ENCODE measurements at places on chromosomes 11 and 22. TPM values are rescaled to one million over a fixed set of nuclear protein-coding genes. Genes with fewer than 3 reads are reported as not detected.
A peak's percentile ranks its signal among the peaks of the same experiment; 100 is the strongest.

Gene PHOX2A
- total RNA-seq = not detected

Gene OR4A5
- not detected for total RNA-seq

Gene INPP5J
- 0.23 TPM for total RNA-seq

Gene YAP1
- 0.82 TPM for total RNA-seq

Gene RIBC2
- total RNA-seq = 0.89 TPM

Gene EHD1
- 215 TPM for total RNA-seq

Gene MMP12
- not detected for total RNA-seq

Gene SMIM35
- 0.28 TPM for total RNA-seq

DNA sequence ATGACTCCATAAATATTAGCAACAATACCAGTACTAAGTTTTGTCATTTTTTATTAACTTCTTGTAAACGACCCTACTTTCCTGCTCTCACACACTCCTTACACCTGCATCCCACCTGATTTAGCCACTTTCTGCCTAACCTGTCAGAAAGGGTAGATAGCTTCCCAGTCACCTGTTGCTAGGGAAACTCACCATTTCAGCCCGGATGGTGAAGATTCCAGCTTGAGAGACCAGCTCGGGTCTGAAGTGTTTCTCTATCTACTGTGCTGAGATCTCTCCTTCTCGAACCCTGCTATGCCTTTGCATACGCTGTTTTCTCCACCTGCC lies at the start of gene PARVG:
TSS of gene PARVG (plus strand) at position 220 of the 327 bp plus-strand sequence. CDS start 2,405 bp downstream, outside the sequence.
- no peaks in the 10 kb centered on the region for H3K27me3 ChIP-seq
- peak within 1 kb of the TSS; percentile 86 for H3K4me3 ChIP-seq
- peaks cover 5% of the 10 kb centered on the region for H3K36me3 ChIP-seq
- peak; percentile 55 for DNase-seq
- H3K4me1 ChIP-seq = peaks cover 6% of the 10 kb centered on the region

GRCh38 chr11:20474176-20474881 lies 86.8 kb downstream of the PRMT3 start:
- H3K4me3 ChIP-seq = no peak overlapping the region
- no peaks in the 10 kb centered on the region for H3K27me3 ChIP-seq
- no peak for DNase-seq
- peaks cover 7% of the 10 kb centered on the region for H3K36me3 ChIP-seq

DNA sequence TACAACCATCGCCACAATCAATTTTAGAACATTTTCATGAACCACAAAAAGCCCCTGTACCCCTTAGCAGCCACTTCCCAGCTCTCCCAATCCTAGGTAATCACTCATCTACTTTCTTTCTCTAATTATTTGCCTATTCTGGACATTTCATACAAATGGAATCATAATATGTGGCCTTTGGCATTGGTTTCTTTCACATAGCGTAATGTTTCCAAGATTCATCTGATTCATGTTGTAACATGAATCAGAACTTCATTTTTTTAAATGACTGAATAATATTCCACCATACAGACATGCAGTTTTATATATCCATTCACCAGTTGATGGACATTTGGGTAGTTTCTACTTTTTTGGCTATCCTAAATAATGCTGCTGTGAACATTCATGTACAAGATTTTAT lies 56.2 kb upstream of the RCN1 start:
- H3K27ac ChIP-seq = no peak overlapping the region
- no peak for DNase-seq
- H3K27me3 ChIP-seq = peaks cover 4% of the 10 kb centered on the region
- no peak overlapping the region for H3K4me3 ChIP-seq
- no peaks in the 10 kb centered on the region for H3K4me1 ChIP-seq

DNA sequence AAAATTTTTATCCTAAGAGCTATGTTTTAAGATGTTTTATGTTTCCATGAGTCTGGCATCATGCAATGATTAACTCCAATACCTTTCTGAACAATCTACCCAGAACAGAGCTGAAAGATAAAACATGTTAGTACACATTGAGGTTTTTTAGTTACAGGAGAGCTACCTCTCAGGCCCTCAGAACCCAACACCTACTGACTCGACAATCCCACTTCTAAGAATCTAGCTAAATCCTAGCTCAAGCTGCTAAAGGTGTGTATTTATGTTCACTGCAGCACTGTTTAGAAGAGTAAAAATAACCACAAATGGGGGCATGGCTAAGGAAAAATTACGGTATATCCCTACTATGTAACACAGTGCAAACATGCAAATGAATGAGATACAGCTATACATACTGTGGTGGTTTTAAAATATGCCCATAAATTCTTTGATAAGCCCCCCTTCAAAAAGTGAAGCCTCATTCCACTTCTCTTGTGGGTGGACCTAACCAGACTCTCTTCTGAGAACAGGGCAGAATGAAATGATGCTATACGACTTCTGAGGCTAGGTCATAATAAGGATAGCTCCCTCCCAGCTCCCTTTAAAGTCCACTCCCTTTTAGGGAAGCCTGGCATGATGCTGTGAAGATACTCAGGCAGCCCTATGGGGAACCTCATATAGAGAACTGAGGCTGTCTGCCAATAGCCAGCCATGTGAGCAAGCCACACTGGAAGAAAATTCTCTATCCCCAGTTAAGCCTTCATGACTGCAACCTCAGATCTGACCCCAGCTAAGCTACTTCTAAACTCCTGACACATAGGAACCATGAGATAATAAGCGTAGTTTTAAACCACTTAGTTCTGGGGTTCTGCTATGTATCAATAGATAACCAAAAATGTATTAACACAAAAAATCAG lies 29.5 kb downstream of the TMEM123 start:
- no peaks in the 10 kb centered on the region for H3K27me3 ChIP-seq
- DNase-seq = no peak
- H3K4me1 ChIP-seq = peaks cover 62% of the 10 kb centered on the region
- no peak overlapping the region for H3K4me3 ChIP-seq
- peak overlapping the region; percentile 48 for H3K27ac ChIP-seq
- H3K36me3 ChIP-seq = peaks cover 7% of the 10 kb centered on the region

DNA sequence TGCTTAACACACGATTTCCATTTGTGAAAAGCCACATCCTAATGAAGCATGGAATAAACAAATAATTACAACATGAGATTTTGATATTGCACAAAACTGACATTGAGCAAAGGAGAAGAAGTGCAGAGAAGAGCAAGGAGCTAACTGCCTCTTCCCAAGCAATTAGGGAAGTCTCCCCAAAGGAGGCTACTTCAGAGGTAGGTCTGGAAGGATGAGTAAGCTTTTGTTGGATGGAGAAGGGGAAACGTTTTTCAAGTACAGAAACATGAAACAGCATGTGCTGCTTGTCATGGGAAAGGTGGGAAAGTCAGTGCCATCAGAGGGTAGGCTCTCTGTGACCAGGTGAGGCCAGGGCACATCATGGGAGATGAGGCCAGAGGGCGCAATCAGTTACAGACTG lies 132.2 kb upstream of the SESN3 start:
- no peaks in the 10 kb centered on the region for H3K36me3 ChIP-seq
- no peak for DNase-seq
- H3K4me1 ChIP-seq = no peaks in the 10 kb centered on the region
- no peak overlapping the region for H3K4me3 ChIP-seq

GRCh38 chr11:117932947-117933346 lies 3.7 kb upstream of the TMPRSS13 start:
- peaks cover 24% of the 10 kb centered on the region for H3K4me1 ChIP-seq
- H3K4me3 ChIP-seq = no peak overlapping the region
- DNase-seq = no peak
- H3K36me3 ChIP-seq = no peaks in the 10 kb centered on the region
- H3K27ac ChIP-seq = no peak overlapping the region

GRCh38 chr11:128563942-128564641 lies 23.3 kb downstream of the ETS1 start:
- no peak for DNase-seq
- no peaks in the 10 kb centered on the region for H3K27me3 ChIP-seq
- H3K36me3 ChIP-seq = no peaks in the 10 kb centered on the region
- H3K4me1 ChIP-seq = peaks cover 7% of the 10 kb centered on the region
- H3K27ac ChIP-seq = no peak overlapping the region

DNA sequence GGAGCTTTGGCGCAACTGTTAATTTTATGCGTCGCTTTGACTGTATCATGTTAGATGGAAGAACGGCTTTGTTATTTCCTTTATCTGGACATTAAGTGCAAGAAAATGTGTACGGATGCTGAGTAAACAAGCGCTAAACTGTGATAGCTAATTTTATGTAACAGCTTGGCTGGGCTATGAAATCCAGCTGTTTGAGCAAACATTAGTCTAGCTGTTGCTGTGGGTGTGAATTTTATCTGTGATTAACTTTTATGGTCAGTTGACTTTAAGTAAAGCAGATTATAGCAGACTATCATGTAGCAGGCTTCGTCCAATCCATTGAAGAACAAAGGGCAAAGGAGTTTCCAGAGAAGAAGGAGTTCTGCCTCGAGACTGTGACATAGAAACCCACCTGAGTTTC lies 14.0 kb downstream of the OR8A1 start:
- no peak for DNase-seq
- peaks cover 10% of the 10 kb centered on the region for H3K27me3 ChIP-seq
- H3K27ac ChIP-seq = no peak overlapping the region
- H3K36me3 ChIP-seq = no peaks in the 10 kb centered on the region
- no peak overlapping the region for H3K4me3 ChIP-seq

GRCh38 chr22:45645526-45646414 lies 25.9 kb upstream of the ATXN10 start:
- H3K4me3 ChIP-seq = no peak overlapping the region
- peaks cover 65% of the 10 kb centered on the region for H3K27me3 ChIP-seq
- H3K27ac ChIP-seq = no peak overlapping the region
- no peaks in the 10 kb centered on the region for H3K4me1 ChIP-seq
- H3K36me3 ChIP-seq = no peaks in the 10 kb centered on the region

GRCh38 chr11:114440121-114440860 lies 1.0 kb downstream of the REXO2 start:
- H3K36me3 ChIP-seq = no peaks in the 10 kb centered on the region
- peak overlapping the region; percentile 93 for H3K4me3 ChIP-seq

DNA sequence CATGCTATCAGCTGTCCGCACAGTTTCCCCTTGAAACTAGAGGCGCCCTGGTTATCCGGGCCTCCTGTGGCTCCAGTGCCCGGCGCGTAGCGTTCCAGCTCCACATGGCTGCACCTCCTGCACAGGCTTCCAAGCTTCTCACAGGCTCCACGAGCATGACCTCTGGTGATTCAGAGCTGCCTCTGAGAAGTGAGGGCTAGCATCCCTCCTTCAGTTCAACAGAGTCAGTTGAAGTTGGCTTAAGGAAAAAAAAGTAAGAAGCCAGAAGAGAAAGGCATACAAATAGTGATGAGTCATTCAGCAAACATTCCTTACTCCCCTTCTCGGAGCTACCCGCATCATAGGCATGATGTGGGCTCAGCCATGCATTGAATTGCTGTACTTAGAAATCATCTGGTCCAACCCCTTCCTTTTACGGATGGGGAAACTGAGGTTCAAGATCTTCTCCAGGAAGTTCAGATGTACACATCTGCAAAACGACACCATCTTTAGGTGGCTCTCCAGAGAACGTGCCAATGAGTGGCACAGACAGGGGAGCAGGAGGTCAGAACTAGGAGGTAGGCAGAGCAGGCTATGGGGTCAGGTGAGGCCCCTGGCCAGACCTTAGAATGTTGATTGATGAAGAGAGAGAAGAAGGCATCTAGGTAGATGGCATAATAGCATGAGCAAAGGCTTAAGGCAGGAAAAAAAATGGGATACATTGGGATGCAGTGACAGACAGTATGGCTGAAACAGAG lies 216.3 kb upstream of the TBCEL start:
- no peaks in the 10 kb centered on the region for H3K4me1 ChIP-seq
- H3K27me3 ChIP-seq = no peaks in the 10 kb centered on the region
- no peak overlapping the region for H3K27ac ChIP-seq
- no peak overlapping the region for H3K4me3 ChIP-seq

DNA sequence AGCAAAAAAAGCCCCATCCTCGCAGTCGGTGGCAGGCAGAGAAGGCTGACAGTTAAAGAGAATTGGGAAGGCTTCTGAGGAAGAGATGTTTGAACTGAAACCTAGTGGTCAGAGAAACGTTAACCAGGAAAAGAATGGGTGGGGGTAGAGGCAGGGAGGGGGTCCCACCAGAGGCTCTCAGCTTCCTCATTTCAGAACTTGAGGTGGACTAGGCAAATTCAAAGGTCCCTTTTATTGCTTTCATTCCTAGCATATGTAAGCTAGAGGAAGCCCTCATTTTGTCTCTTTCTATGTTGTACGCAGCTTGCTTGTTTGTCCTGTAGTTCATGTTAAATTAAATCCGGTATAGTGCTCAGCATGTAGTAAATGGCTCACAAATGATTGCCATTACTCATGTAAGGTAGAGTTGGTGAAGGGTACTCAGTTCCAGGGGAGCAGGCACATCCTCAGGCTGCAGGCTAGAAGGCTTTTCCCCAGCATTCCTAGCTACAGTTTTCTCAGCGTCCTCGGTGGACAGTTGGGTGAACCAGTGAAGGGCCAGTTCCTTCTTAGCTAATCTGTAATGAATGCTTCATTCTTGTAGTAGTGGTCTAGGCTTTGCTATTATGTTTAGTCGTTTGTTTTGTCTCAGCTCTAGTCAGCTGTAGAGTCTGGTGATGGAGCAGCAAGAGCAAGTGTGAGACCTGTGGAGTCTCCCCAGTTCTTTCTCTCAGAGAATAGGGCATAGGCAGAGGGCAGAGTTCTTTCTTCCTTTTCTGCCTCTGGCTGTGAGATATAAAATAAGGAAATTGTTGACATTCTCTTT lies 58.6 kb downstream of the UVRAG start:
- DNase-seq = no peak
- H3K27me3 ChIP-seq = no peaks in the 10 kb centered on the region
- H3K4me3 ChIP-seq = no peak overlapping the region
- H3K36me3 ChIP-seq = no peaks in the 10 kb centered on the region
- H3K4me1 ChIP-seq = no peaks in the 10 kb centered on the region
- H3K27ac ChIP-seq = no peak overlapping the region

- peaks cover 16% of the 10 kb centered on the region for H3K4me1 ChIP-seq
- H3K27ac ChIP-seq = no peak overlapping the region
- DNase-seq = no peak
- no peaks in the 10 kb centered on the region for H3K27me3 ChIP-seq
- H3K4me3 ChIP-seq = no peak overlapping the region
Measured at GRCh38 chr11:2924381-2924780, 4.8 kb downstream of the PHLDA2 start.

GRCh38 chr11:105937331-105937730 lies 84.7 kb downstream of the MSANTD4 start:
- no peaks in the 10 kb centered on the region for H3K4me1 ChIP-seq
- H3K27ac ChIP-seq = no peak overlapping the region
- no peak overlapping the region for H3K4me3 ChIP-seq
- no peak for DNase-seq
- H3K27me3 ChIP-seq = no peaks in the 10 kb centered on the region
- H3K36me3 ChIP-seq = no peaks in the 10 kb centered on the region

- no peaks in the 10 kb centered on the region for H3K36me3 ChIP-seq
- peak within 1 kb of the TSS; percentile 37 for H3K27ac ChIP-seq
- peaks cover 26% of the 10 kb centered on the region for H3K27me3 ChIP-seq
Measured at GRCh38 chr11:118607401-118608359, at the start of gene PHLDB1. Gene PHLDB1, plus strand, starts transcription at chr11:118607615. Its CDS starts 6,222 bp downstream, at chr11:118613837.

- peaks cover 87% of the 10 kb centered on the region for H3K4me1 ChIP-seq
- H3K4me3 ChIP-seq = peak overlapping the region; percentile 41
- H3K27ac ChIP-seq = peak overlapping the region; percentile 69
- DNase-seq = peak; percentile 35
- H3K27me3 ChIP-seq = peaks cover 43% of the 10 kb centered on the region
- H3K36me3 ChIP-seq = no peaks in the 10 kb centered on the region
Measured at GRCh38 chr22:39240831-39241793, 3.7 kb downstream of the PDGFB start.

Data from T-cell (primary cell).